HuH-7.5 (cell line): ENCODE measurements at places on chromosomes 6 and 20.

- no peak for DNase-seq
Observed at GRCh38 chr6:36979347-36979742, 6.7 kb downstream of the MTCH1 start.

DNA sequence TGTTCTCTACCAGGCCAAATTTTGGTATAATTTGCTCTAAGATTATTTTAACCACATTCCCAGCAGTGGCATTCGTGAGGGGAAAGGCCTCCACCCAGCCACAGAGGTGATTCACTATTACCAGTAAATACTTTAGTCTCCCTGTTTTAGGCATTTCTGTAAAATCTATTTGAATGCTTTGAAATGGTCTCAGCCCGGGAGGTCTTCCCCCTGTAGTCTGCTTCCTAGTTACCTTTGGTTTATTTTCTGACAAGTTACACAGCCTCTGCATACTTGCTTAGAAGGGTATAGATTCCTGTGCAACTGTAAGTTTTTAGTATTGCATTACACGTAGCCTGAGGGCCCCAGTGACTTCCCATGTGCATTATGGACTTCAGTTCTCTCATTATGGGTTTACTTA, 248.7 kb downstream of the C6orf118 start:
- no peak for DNase-seq

DNA sequence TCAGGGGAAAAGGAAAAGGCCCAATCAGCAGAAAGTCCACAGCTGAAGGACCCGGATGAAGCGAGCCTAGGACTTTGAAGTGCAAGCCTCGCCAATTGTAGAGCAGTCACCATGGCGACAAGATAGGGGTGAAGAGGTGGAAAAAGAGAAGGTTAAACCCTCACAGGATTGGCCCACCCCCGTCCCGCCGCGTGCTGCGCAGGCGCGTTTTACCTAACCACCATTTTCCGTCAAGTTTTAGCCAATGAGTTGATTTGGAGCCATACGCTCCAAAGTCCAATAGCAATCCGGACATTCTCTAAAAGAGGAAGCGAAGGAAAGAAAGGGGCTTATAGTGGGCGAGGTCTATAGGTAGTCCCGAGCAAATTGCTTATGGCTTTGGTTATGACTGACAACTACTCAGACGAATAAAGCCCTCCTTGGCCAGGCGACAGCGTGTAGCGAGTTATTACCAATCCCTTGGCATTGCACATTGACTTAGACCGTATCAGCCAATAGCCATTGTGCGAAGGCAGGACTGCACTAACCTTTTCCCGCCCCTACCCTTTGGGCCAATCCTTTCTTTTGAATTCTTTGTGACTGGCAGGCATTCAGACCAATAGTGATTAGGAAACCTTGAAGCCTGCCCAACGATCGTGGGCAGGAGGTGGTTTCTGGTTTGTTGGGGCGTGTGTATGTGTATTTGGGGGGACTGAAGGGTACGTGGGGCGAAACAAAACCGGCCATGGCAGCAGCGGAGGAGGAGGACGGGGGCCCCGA, at the start of gene RNF5:
TSS of gene RNF5 (plus strand) at position 618 of the 759 bp plus-strand sequence. CDS start at position 725, 107 bp downstream.
- DNase-seq, result peak; percentile 86

GRCh38 chr6:56962441-56962840, 7.5 kb downstream of the BEND6 start:
- DNase-seq, result no peak

DNA sequence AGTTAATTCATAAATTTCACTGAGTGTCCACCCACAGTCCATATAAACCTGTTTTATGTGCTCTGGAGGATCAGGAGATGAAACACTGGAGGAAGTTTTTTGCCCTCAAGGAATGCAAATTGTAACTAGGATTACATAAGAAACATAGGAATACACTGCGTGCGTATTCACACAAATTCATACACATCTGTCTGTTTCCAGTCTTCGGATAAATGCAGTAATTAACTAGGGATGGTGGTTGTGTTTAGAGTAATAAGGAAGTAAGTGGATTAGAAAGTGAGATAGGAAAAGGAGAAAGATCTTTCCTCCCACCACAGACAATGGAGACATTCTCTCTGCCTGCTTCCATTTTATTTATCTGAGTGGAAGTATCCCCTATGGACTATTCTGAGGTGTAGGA, 35.7 kb upstream of the POPDC3 start:
- no peak for DNase-seq
